NCI-H1417 (cell line): ENCODE measurements at places on chromosomes 11 and 22.

- no peak for DNase-seq
These were observed 43.8 kb downstream of the TRMU start for GRCh38 chr22:46379066-46379930.

GRCh38 chr22:19678949-19679521, 35.3 kb upstream of the SEPTIN5 start:
- DNase-seq, result no peak

- no peak for DNase-seq
These were observed 33.5 kb downstream of the PDE3B start for GRCh38 chr11:14677146-14677545.

DNA sequence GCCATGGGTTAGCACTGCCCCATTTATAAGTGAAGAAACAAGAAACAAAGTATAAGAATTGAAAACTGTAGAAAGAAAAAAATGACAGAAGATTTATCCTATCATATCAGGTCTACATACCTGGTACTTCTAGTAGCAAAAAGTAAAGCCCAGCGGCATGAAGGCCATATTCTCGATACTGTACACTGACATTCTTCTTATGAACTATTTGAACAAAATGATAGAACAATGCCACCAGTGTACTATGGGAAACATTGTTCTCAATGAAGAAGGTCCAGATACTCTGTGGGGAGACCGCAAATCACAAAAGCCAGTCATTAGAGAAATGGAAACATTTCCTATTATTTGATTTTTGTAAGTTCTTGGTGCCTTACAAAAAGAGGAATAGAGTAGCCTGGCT, 7.0 kb downstream of the NCAPD3 start:
- DNase-seq, result no peak

GRCh38 chr22:35961480-35962295, 66.9 kb downstream of the RBFOX2 start:
- peak; percentile 9 for DNase-seq
